ENCODE measurements at places on chromosomes 5 and 9. TPM values are rescaled to one million over a fixed set of nuclear protein-coding genes. Genes with fewer than 3 reads are reported as not detected.
A peak's percentile ranks its signal among the peaks of the same experiment; 100 is the strongest.

- no peak overlapping the region for H3K27ac ChIP-seq
- no peaks in the 10 kb centered on the region for H3K36me3 ChIP-seq
- H3K4me3 ChIP-seq, result no peak overlapping the region
- no peak for DNase-seq
- H3K4me1 ChIP-seq, result no peaks in the 10 kb centered on the region
These were observed 30.7 kb upstream of the AUH start for GRCh38 chr9:91392435-91392834.

DNA sequence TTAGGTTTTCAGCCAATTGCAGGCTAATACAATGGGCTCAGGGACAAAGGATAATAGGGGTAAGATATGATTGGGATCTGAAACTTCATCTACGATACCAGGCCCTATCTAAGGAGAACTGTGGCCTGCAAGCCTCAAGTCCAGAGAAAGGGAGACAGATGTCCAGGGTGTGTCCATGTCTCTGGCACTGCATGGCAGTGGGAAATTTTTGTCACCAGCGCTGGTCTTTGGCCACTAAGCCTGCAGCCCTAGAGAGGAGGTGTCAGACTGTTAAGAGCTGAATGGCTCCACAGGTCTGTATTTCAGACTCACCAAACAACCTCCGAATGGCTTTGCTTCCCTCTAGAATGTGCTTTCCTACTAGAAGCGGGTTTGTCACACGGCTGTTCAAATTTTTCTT is 6.6 kb upstream of the CNOT6 start:
- DNase-seq, result no peak
- no peaks in the 10 kb centered on the region for H3K4me1 ChIP-seq
- no peaks in the 10 kb centered on the region for H3K36me3 ChIP-seq
- H3K4me3 ChIP-seq, result no peak overlapping the region

GRCh38 chr9:82128011-82128696 is 139.6 kb downstream of the SPATA31D1 start:
- no peaks in the 10 kb centered on the region for H3K4me1 ChIP-seq
- no peak overlapping the region for H3K4me3 ChIP-seq
- DNase-seq, result no peak
- no peak overlapping the region for H3K27ac ChIP-seq
- H3K27me3 ChIP-seq, result no peaks in the 10 kb centered on the region

CTNNA1 gene
- total RNA-seq, result 314 TPM

DOCK8 gene
- total RNA-seq, result 11.1 TPM

DNA sequence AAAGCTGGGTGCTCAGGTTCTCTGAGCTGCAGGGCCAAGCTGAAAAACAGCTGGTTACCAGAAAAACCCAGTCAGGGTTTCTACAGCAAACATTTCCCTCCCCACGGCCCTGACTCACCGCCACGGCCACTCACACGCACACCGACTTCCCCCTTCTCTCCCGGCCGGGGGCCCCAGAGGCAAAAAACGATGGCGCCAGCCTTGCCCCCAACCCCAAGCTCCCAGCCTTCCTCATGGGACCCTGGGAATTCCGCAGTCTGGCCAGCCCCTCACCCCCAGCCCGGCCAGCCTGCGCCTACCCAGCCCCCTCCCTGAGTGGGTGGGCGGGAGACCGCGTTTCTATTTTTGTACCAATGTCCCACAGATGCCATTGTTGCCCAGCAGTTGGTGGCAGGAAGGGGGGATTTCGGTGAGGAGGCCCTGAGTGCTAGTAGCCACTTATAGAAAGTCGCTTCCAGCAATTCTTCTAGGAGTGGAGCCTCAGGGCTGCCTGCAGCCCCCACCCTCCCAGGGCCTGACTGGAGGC is 18.4 kb downstream of the ENG start:
- no peak for DNase-seq
- H3K36me3 ChIP-seq, result no peaks in the 10 kb centered on the region
- H3K27ac ChIP-seq, result peak overlapping the region; percentile 98
- no peak overlapping the region for H3K4me3 ChIP-seq
- H3K27me3 ChIP-seq, result no peaks in the 10 kb centered on the region

GRCh38 chr5:177429248-177430040 is 3.0 kb downstream of the GRK6 start:
- H3K27ac ChIP-seq, result peak overlapping the region; percentile 54
- no peaks in the 10 kb centered on the region for H3K4me1 ChIP-seq
- no peaks in the 10 kb centered on the region for H3K27me3 ChIP-seq
- no peaks in the 10 kb centered on the region for H3K36me3 ChIP-seq
- no peak overlapping the region for H3K4me3 ChIP-seq
- peak; percentile 29 for DNase-seq
